ENCODE measurements at places on chromosomes 3 and 15.

- no peak for DNase-seq
- no peaks in the 10 kb centered on the region for H3K27me3 ChIP-seq
- H3K4me3 ChIP-seq, result no peak overlapping the region
- no peaks in the 10 kb centered on the region for H3K36me3 ChIP-seq
- peaks cover 9% of the 10 kb centered on the region for H3K4me1 ChIP-seq
Measured at GRCh38 chr3:149967086-149967685, 3.5 kb downstream of the PFN2 start.

- H3K36me3 ChIP-seq, result no peaks in the 10 kb centered on the region
- H3K4me3 ChIP-seq, result no peak overlapping the region
- no peaks in the 10 kb centered on the region for H3K4me1 ChIP-seq
- DNase-seq, result no peak
- H3K27ac ChIP-seq, result no peak overlapping the region
Measured at GRCh38 chr15:78208887-78209645, 25.3 kb downstream of the ACSBG1 start.

DNA sequence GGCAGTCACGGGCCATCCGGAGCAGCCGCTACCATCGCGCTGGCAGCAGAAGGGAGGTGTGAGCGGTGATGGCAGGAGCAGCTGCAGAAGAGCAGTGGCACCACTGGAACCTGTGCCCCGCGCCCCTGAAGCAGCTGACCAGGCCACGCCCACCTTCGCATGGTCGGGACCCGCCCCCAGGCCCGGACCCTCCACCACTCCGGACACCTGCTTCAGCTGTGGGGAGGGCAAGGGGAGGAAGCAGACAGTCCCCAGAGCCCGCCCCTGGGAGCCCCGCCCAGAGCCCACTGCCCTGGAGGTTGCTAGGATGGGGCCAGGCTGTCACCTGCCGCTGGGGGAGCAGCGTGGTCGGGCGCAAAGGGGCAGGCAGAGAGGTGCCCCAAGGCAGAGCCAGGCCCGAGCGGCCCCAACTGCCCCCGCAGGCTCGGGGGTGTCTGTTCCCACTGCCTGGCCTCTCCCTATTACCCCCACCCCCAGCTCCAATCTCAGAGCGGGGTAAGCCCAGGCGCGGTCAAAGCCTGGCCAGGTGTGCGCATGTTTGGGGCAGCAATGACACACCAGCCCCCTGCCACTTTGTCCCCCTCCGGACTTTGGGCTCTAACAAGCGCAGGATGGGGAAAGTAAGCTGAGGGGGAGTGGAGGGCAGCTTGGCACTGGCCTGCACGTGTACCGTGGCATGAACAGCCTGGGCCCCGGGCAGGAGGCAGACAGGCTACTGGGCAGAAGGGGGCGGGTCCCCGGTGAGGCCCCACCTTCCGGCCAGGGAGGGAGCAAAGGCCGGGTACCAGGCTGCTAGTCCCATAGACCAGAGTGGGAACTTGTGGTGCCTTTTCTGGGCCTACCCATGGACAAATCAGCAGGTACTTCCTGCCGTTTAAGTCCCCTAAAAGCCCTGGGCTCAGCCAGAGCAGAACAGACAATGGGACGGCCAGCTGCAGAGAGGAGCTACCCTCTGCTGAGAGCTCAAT is 8.7 kb downstream of the SPCS1 start:
- H3K27me3 ChIP-seq, result no peaks in the 10 kb centered on the region
- H3K36me3 ChIP-seq, result no peaks in the 10 kb centered on the region
- no peak overlapping the region for H3K27ac ChIP-seq
- H3K4me3 ChIP-seq, result no peak overlapping the region
- no peaks in the 10 kb centered on the region for H3K4me1 ChIP-seq

GRCh38 chr15:52213206-52213605 is 22.0 kb upstream of the GNB5 start:
- no peaks in the 10 kb centered on the region for H3K4me1 ChIP-seq
- no peak for DNase-seq

DNA sequence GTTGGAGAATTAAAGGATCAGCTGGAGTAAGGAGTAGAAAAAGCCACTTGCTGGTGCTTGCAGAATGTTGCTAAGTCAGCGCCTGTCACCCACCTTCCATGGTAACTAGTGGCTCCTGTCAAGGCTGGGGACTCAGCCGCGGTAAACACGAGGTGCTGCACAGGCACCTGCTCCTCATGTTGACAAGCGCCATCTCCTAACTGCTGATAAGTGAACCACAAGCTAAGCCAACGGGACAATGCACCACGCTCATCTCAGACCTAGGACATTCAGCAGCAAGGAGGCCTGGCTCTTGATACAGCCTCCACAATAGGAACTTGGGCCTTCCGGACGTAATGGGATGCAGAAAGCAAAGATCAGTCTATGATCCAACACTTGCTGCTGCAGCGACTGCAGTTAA is 264.4 kb downstream of the OCA2 start:
- DNase-seq, result no peak
- no peak overlapping the region for H3K27ac ChIP-seq
- no peaks in the 10 kb centered on the region for H3K36me3 ChIP-seq
- H3K4me1 ChIP-seq, result no peaks in the 10 kb centered on the region
- H3K27me3 ChIP-seq, result no peaks in the 10 kb centered on the region

- H3K27ac ChIP-seq, result no peak overlapping the region
- H3K27me3 ChIP-seq, result peaks cover 20% of the 10 kb centered on the region
- no peaks in the 10 kb centered on the region for H3K36me3 ChIP-seq
- DNase-seq, result no peak
- no peaks in the 10 kb centered on the region for H3K4me1 ChIP-seq
Measured at GRCh38 chr15:98428253-98428989, 219.9 kb upstream of the IGF1R start.

DNA sequence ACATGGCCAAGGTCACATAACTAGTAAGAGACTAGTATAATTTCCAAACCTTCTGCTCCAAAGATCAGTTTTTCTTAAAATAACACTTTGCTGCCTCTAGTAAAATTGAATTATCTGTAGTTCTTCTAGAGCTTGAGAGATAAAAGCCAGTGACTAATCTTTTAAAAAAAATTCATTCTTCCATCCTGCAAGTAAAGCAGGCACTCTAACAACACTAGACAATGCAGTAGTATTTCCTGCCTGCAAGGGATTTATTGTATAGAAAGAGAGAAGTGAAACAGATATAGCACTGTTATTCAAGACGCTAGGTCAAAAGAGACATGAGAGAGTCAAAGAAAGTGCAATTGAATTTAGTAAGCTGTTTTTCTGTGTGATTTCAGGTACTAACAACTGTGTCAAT is 159.5 kb upstream of the TBC1D5 start:
- H3K27ac ChIP-seq, result no peak overlapping the region
- no peak for DNase-seq
- H3K4me3 ChIP-seq, result no peak overlapping the region
- no peaks in the 10 kb centered on the region for H3K27me3 ChIP-seq

DNA sequence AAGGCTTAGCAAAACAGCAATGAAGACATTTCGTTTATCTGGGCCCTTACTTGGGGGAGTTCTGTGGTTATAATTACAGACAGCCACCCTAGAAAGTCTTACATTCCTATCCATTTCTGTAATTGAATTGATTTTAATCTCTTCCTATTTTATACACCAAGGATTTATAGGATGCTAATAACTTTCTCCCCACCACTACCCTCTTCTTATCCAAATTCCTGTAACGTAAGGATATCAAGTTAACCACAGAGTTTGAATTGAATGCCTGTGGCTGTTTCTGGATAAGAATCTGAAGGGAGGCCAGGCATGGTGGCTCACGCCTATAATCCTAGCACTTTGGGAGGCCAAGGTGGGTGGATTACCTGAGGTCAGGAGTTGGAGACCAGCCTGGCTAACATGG is 78.6 kb downstream of the MLH1 start:
- H3K4me1 ChIP-seq, result no peaks in the 10 kb centered on the region
- no peak overlapping the region for H3K27ac ChIP-seq
- peaks cover 7% of the 10 kb centered on the region for H3K36me3 ChIP-seq
- no peak overlapping the region for H3K4me3 ChIP-seq
- no peaks in the 10 kb centered on the region for H3K27me3 ChIP-seq

DNA sequence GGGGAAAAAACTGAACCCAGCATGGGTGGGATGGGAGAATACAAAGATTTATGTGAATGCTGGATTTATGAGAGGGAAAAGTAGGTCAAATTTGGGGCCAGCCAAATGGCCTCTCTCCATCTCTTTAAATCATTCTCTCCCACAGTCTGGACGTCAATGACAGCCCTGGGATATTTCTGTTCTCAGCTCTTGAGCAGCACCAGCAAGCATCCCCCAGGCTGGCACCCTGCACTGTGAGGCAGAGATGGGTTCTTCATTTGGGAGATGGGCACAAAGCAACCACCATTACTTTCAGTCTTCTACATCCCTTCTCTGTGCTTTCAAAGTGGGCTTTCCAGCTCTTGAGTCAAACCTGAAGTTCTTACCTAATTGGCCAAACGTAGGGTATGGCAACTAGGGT is 321.0 kb downstream of the NTRK3 start:
- H3K27me3 ChIP-seq, result no peaks in the 10 kb centered on the region
- DNase-seq, result no peak
- H3K36me3 ChIP-seq, result no peaks in the 10 kb centered on the region
- no peak overlapping the region for H3K27ac ChIP-seq

GRCh38 chr3:129563850-129564535 is 21.0 kb downstream of the H1-8 start:
- no peaks in the 10 kb centered on the region for H3K27me3 ChIP-seq
- no peak for DNase-seq
- H3K27ac ChIP-seq, result no peak overlapping the region
- no peak overlapping the region for H3K4me3 ChIP-seq
- no peaks in the 10 kb centered on the region for H3K4me1 ChIP-seq

- H3K4me1 ChIP-seq, result no peaks in the 10 kb centered on the region
- H3K27me3 ChIP-seq, result peaks cover 49% of the 10 kb centered on the region
- H3K27ac ChIP-seq, result no peak overlapping the region
- no peak overlapping the region for H3K4me3 ChIP-seq
- H3K36me3 ChIP-seq, result no peaks in the 10 kb centered on the region
Measured at GRCh38 chr15:36880224-36880912, 220.0 kb downstream of the MEIS2 start.
